A549 treated with DMSO at 1 μM for 4 hours (cell line): ENCODE measurements at places on chromosomes 1 and 21. TPM values are rescaled to one million over a fixed set of nuclear protein-coding genes. Genes with fewer than 3 reads are reported as not detected.

SPRR1B gene
- not detected in 5 replicates for total RNA-seq

ZNF593OS gene
- 0.07 to 0.78 TPM (median 0.21 TPM) in 4 of 5 replicates, not detected in the other for total RNA-seq

ANGPTL1 gene
- not detected in 5 replicates for total RNA-seq

PRAMEF27 gene
- total RNA-seq = not detected in 5 replicates
